Left hindlimb (tissue), 1 donor: ENCODE measurements at places on chromosomes 7 and 10.

- peak; percentile 89 for DNase-seq
Observed at GRCh38 chr10:126062131-126063032, 166.0 kb downstream of the FANK1 start.

DNA sequence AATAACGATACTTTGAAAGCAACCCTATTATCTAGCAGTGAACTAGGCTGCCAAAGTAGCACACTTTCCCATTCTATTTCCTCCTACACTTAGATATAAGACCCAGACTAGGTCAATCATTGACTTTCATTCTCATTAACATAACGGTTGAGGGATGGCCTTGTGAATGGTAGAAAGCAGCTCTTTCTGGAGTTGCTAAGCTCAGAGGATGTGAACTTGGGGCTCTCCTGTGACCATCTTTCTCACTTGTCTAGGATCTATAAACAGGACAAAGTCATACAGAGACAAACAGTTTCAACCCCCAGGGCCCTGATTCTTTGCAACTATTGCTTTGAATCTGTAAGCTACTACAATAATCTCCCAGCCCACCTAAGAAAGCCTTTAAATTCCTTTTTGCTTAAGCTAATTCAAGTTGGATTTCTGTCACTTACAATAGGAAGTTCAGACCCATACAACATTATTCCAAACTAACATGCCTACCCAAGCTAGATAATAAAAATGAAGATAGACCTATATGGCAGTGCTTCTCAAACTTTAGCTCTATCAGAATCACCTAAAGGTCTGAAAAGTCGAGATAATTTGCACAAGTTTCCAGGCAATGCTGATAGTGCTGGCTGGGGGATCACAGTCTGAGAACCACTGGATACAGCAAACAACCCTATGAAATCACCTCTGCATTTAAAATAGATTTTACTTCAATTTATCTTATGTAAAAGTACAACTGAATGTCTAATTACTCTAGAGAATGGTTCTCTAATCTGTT lies 16.7 kb downstream of the P4HA1 start:
- DNase-seq, result no peak

- DNase-seq, result no peak
Observed at GRCh38 chr10:25483999-25484398, 309.2 kb downstream of the GPR158 start.

DNA sequence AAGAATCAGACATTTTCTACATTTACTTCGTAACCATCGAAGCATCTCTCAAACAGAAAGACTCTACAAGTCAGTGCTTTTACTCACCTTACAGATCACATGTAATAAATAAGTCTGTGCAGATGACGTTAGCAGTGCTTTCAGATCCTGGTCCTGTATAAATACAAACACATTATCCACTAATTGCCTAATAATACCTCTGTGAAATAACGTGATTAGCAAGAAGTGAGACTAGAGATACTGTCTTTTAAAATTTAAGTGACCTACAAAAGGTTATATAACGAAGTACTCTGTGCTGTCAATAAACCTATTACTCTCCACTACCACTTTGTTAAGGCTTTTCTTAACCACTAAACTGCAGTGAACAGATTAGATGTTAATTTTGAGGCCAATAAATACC lies 246.9 kb downstream of the NSUN6 start:
- no peak for DNase-seq

DNA sequence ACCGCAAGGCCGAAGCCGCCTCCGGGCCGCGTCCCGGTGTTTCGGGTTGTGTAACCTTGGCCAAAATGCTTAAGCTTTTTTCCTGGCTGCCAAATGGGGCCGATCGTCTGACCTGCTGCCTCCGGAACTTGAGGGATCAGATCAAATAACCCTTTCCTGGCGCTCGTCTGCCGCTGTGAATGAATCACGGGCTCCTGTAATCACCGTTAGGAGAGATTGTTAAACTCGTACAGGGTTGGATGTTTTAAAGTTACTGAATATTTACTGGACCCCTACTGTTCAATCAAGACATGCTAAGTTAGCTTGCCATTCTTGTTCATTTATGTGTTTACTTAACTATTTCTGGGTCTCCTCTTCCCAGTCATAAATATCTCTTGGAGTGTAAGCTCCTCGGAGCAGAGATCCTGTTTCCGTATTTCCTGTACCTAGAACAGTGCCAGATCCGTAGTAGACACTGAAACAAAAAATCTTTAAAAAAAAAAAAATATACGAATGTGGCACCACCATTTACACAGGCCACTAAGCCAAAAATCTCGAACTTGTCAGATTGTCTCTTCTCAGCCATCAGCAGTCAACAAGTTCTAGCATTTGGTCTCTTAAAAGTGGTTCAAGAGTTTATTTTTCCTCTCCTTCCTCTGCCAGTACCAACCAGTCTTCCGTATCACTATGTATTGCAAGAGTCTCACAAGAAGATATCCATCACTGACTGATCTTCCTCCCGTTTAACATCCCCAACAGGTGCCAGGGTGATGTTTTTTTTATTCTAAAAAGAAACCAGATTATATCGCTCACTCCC lies 650 bp upstream of the TM9SF3 start:
- DNase-seq, result no peak

GRCh38 chr10:107275806-107276205 lies 111.3 kb upstream of the SORCS1 start:
- DNase-seq, result no peak

- DNase-seq, result no peak
Observed at GRCh38 chr7:34758111-34758601, 100.1 kb downstream of the NPSR1 start.

GRCh38 chr10:62166331-62167131 lies 102.1 kb downstream of the RTKN2 start:
- no peak for DNase-seq

- DNase-seq, result no peak
Observed at GRCh38 chr7:90774706-90775105, 178.6 kb downstream of the CDK14 start.

GRCh38 chr7:133978502-133979295 lies 148.4 kb upstream of the LRGUK start:
- DNase-seq, result no peak

- DNase-seq, result no peak
Observed at GRCh38 chr7:91165006-91165845, 99.0 kb upstream of the FZD1 start.

DNA sequence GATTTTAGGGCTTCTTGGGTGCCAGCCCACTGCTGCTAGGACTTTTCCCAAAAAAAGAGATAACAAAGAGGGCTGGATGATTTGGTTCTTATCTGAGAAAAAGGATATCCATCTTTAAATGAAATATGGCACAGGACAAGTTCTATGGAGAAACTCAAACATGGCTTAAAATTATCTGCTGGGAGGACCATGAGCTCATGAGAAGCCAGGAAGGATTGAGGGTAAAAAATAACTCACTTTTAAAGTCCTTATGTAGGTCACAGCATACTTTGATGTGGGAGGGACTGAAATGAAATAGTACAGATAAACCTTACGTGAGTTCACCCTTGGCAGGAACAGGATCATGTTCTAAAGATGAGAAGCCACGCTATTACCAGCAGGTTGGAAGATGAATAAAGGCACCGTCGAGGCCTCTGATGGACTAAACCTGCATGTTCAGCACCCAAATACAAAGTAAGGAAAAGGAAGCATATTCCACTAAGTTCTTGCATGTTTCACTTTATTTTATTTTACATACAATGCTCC lies 369.2 kb upstream of the KLF6 start:
- no peak for DNase-seq

- peak; percentile 62 for DNase-seq
Observed at GRCh38 chr10:70132098-70133029, at the start of gene AIFM2. Gene AIFM2, minus strand, starts transcription at chr10:70132825. Its CDS starts 8,741 bp downstream, at chr10:70124084.

DNA sequence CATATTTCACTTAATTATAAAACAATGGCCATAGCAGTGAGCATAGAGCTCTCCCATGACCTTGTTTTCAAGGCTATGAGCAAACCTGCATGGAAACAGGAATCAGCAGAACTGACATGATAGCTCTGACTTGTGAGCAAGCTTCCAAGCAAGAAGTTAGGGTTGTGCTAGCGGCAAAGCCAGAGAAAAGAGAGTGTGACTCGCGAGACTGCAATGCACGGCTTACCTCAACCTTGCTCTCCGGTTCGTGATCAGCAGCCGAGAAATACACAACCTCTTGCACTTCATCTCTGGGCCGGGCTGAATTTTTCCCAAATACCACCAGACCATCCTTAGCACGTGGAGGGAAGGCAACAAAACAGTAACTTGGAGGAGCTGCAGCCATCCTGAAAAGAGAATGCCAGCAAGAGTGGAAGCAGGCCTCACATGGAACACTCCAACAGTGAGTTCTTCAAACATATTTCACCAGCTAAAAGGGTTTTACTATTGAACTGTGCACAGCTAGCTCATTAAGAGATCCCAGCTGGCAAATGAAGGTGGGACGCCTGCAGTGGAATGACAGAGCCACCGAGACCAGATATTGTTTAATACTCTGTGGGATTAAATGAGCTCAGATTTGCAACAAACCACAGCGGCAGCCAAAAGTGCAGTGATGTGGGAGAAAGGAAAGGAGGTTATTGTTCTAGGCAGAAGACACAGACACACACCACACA lies 20.8 kb downstream of the SCRN1 start:
- DNase-seq, result no peak

DNA sequence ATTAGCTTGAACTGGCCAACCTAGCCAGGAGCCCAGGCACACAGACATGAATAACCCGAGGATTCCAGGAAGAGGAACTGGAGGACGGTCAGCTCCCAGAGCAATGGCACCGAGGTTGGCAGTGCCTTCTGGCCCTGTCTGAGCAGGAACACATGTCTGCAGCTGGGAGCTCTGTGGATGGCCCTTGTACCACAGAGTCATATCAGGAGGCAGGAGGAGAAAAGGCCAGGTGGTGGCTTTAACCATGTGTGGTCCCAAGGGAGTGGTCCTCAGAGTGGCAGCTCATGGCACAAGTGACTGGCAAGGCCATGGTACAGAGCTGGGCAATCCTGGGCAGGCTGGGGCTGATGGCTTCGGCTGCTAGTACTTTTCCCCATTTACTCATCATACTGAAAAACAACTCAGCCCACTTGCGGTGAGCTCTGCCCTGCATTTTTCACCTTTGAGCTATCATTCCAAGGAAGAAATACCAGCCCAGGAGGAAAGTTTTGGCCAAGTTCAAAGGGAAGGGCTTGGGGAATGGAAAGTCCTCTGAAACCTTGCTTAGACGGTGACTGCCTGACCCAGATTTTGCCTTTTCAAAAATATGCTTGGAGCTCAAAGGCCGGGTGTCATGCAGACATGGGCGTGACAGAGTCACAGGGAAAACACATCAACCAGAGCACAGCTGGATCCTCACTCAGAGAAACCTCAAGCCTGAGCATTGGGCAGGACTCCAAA lies 25.7 kb upstream of the LOXL4 start:
- peak; percentile 52 for DNase-seq

DNA sequence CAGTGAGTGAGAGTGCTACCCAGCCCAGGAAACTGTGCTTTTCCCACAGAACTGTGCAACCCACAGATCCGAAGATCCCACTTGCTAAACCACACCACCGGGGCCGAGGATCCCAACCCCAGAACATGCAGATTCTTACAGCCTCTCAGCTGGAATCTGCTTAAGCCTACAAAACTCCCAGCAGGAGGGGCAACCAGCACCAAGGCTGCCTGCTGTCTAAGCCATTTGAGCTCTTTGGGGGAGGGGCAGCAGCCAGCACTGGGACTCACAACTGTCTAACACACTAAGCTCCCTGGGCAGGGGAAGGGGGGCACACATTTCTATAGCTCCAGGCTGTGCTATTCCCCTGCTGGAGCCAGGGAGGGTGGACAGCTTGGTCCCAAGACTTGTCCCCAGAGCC lies 529.9 kb downstream of the XPNPEP1 start:
- no peak for DNase-seq

GRCh38 chr7:127845522-127846214 lies 185.6 kb downstream of the LRRC4 start:
- no peak for DNase-seq

DNA sequence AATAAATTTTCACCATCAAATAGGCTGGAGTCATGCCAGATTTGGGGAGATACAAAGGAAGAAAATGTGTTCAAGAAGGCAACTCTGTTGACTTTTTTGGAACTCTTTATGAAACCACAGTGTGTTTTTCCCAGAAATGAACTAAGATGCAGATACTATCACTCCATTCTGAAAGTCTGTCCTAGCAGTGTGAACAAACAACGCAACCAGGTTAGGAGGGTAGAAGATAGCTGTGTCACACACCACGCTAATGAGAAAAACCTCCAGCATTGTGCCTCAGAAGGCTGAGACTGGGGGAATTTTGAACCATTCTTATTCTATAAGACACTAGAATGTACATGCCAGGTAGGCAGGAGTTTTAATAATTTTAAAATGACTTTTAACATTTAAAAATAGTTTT lies 15.9 kb upstream of the ATP6V0A4 start:
- no peak for DNase-seq
